ENCODE measurements at places on chromosomes 3 and 15. TPM values are rescaled to one million over a fixed set of nuclear protein-coding genes. Genes with fewer than 3 reads are reported as not detected.
A peak's percentile ranks its signal among the peaks of the same experiment; 100 is the strongest.

The C3orf85 gene
- not detected for total RNA-seq

The IL17RD gene
- total RNA-seq = 18.3 TPM

The GOLGA8T gene
- total RNA-seq = 0.79 TPM

The ARL6IP5 gene
- 72.7 TPM for total RNA-seq

The ASTE1 gene
- total RNA-seq = 8.9 TPM

The FAM3D gene
- 1.8 TPM for total RNA-seq

The SPTBN5 gene
- 1.7 TPM for total RNA-seq

The UTS2B gene
- 0.39 TPM for total RNA-seq

The MYRIP gene
- 0.99 TPM for total RNA-seq

The NIT2 gene
- 17.2 TPM for total RNA-seq

- no peak for DNase-seq
Observed at GRCh38 chr15:59367022-59367451, 5.6 kb downstream of the MYO1E start.

DNA sequence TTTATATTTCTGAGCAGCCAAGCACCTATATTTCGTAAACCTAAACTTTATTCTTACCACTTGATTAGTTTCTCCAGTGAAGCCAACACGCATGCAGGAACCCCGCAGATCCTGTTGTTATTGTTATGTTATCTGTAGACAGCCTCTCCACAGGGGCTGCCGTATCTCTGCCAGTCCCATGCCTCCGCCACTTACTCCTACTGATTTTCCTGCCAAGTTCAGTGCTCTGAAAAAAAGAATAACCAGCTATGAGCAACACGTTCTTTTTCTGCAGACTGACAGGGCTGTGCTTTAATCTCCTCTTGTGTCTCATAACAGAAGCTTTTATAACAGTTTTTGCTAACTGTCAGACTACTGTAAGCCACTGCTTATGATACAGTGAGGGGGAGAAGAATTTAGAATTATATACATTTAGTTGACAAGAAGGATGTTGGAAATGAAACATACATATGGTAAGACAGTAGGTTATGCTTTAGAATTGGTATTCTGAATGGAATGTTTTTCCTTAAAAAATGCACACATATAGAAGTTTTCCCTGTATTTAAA, 347.4 kb downstream of the SI start:
- no peak for DNase-seq

DNA sequence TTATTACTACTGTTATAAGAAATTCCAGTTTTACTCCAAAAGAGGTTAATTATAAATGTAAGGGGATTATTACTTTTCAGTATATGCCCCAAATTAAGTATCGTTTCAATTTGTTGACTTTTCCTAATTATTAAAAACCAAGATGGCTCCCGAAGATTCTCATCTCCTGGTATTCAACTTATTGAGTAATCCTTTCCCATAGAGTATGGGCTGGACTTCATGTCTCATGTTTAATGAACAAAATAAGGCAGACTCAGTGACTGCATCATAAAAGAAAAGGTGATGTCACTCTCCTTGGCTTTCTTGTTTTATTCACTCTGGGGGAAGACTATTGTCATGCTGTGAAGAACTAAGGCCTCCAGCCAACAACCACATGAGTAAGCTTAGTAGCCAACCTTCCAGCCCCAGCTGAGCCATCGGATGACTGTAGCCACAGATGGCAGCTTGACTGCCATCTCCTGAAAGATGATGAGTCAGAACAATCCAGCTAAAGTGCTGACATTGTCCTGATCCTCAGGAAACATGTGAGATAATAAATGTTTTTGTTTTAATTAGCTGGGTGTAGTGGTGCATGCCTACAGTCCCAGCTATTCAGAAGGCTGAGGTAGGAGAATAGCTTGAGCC, 17.3 kb downstream of the IGF2BP2 start:
- DNase-seq = no peak

GRCh38 chr15:87089551-87089950, 1009.9 kb downstream of the AGBL1 start:
- DNase-seq = no peak

GRCh38 chr3:128936341-128936740, 56.9 kb downstream of the ACAD9 start:
- no peak for DNase-seq

GRCh38 chr3:142211034-142211433, 14.4 kb downstream of the GK5 start:
- DNase-seq = no peak

- no peak for DNase-seq
Observed at GRCh38 chr3:32522682-32523081, 20.0 kb upstream of the CMTM6 start.

- no peak for DNase-seq
Observed at GRCh38 chr15:50823281-50823680, 57.8 kb upstream of the SPPL2A start.

GRCh38 chr15:94290730-94291129, 59.4 kb downstream of the MCTP2 start:
- no peak for DNase-seq

DNA sequence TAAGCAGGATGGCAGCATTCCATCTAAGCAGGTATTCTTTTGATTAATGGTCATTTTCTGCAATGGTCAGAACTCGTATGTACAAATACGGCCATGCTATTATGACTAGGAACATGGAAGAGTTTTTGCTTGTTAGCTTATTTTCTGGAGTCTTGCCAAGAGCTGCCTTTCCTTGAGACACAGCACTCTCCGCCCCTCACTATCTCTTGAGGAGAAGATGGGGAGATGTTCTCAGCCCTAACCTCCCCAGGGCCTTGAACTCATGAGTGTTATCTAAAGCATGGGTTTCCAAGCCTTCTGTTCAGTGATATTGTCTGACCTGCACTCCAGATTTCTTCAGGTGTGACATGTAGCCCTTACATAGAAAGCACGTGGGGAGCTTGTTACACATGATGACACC, 65.9 kb upstream of the ACTC1 start:
- no peak for DNase-seq

- no peak for DNase-seq
Observed at GRCh38 chr3:174636451-174636850, 222.7 kb upstream of the NAALADL2 start.

DNA sequence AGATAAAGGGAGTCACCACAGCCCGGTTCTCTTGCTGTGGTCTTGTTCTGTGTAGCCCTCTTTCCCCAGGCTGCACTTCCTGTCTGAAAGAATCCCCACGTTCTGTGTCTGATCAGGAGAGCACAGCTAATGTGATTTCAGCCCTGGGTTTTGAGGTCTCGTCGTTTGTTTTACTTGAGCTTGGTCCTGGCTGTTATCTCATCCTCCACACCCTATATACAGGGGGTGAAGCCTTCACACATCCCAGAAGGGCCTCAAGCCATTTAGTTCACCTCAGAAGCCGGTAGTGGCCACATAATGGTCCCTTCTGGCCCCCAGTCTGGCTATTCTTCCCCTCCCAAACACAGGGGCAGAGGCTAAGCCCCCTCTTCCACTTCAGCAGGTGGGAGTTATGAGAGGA, 115.6 kb downstream of the PDE8A start:
- DNase-seq = no peak

DNA sequence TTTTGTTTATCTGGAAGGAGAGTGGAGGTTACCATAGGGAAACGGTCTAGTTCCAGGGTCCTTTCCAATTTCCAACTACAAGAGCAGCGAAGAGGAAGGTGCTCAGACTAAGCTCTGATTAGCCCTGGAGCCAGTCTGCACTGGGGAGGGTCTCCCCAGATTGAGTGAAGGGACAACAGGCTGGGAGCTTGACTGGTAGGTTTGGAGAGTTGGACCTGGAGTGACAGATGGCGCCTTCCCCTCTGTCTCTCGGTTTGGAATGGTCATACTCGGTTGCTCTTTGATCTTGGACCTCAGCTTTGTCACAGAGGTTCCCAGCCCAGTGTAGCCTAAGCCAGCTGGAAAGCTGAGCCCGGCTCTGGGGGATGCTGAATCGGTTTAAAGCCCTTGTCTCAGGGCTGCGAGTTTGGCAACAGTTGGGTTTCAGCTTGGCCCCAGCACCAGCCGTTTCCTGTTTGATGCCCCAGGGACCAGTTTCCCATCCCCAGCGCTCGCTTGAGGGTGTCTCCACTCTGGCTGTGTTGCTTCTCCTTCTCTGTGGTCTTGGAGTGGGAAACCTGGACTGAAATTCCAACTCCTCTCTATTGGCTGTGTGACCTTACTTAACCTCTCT, 53.1 kb upstream of the ULK4 start:
- peak; percentile 65 for DNase-seq

DNA sequence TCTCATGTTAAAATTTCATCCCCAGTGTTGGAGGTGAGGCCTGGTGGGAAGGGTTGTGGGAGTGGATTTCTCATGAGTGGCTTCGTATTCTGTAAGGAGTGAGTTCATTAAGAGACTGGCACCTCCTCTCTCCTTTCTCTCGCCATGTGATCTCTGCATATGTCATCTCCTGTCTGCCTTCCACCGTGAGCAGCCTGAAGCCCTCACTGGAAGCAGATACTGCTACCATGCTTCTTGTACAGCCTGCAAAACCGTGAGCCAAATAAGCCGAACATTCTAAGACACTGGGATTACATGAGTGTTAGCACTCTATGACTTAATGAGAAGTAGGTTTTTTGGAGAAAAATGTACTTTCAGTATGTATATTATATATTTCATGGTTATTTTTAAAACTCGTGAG, 6.8 kb upstream of the GABPB1 start:
- DNase-seq = no peak
